ENCODE measurements at places on chromosomes 12 and 14.

- DNase-seq, result no peak
Measured at GRCh38 chr12:123882161-123882705, 90.4 kb downstream of the CCDC92 start.

GRCh38 chr12:56029666-56030293 lies 8.9 kb downstream of the IKZF4 start:
- DNase-seq, result no peak

DNA sequence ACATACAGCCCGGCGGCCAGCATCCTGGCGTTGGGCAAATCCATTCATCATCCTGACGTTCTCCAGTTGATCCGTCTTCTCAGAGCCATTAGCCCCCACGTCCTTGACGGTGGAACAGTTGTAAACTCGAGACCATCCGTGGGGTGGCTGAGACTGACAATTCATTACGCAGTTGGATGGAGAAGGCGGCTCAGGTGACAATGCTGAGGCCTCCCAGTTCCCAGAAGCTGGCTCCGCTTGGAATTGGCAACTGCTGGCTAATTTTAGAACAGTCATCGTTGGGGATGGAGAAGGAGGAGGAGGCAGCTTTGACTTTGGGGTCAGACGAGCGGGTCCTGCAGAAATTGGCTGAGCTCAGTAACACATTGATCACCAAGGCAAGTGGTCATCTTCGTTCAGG lies 186.5 kb downstream of the PHETA1 start:
- DNase-seq, result no peak

DNA sequence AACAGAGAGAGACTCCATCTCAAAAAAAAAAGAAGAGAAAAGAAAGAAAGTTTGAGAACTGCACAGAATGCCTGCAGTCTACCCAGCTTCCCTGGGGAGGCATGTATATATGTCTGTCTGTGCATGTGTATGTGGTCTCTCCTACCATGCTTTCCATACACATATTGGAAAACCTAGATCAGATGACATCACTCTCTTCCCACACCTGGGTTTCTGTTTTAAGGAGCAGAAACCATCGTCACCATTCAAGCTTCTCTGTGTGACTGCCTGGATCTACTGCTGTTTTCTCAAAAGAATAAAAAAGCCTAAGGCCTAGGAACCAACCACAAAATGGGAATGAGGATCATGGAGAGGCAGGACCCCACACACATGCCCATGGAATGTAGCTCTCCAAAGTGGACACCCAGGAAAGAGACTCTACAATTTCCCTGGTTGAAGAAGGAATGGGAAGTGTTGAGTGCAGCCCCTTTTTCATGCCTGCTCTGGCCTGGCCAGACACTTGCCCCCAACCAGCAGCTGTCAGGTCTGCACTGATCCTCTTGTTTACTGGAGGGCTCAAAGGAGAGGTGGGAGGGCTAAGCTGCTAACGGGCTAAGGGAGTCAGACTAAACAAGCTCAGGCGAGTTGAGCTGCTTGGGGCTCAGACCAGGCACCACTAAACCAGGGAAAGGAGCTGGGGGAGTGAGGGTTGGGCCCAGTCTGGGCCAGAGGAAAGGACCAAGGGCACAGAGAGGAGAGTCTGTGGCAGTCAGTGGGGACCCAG lies 7.7 kb upstream of the PCK2 start:
- no peak for DNase-seq

- no peak for DNase-seq
Measured at GRCh38 chr14:64238631-64239030, 55.5 kb downstream of the ESR2 start.

- DNase-seq, result no peak
Measured at GRCh38 chr14:102539544-102540314, 30.2 kb upstream of the ANKRD9 start.

DNA sequence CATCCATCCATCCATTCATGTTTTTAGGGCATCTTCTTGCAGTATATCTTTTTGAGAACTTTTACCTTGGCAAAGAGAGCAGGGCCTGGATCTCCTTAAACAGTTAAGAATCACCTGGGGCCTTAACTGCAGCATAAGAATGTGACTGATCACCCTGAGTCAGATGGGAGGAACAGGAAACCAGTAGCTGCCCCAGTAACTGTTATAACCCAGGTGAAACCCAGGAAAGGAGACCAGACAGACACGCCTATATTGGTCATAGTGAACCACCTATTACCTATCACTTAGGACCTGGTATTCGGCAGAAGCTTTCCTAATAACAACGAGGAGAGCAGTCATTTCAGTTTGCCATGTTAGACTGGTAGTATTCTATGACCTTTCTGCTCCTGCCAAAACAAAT lies 43.4 kb upstream of the NR2C1 start:
- no peak for DNase-seq

- DNase-seq, result no peak
Measured at GRCh38 chr12:43104494-43104893, 447.5 kb downstream of the ADAMTS20 start.

DNA sequence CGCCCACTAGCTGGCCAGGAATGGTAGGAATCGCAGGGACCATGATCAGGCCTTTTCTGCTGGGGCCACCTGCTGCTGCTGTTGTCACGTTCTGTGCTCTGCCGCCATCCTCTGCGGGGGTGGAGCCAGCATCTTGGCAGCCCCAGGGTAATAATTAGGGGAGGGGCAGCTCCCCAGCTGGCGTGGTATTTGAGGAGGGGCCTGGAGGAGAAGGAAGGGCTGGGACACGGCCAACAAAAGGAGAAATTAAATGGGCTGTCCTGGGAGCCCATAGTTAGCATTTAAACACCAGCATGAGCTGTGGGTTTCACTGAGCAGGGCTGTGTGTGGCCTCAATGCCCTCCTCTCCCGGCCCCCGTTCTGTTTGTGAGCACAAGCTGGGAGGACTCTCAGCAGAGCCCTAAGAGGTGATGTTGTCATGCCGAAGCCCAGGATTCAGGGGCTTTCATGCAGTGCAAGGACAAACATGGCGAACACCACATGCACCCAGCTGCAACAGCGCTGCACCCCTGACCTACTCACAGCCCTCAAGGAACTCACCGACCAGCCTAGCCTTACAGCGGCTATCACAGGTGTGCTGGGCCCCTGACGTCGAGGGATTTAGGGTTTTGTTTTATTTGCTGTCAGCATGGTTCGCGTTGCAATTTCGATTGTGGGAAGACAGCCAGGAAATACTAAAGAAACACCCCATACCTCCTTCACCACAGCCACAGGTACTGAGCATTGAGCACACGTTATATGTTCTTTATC lies 324.3 kb downstream of the CACNA1C start:
- DNase-seq, result no peak

- no peak for DNase-seq
Measured at GRCh38 chr12:97164936-97165335, 257.9 kb downstream of the NEDD1 start.

All from stimulated activated CD4-positive, alpha-beta T cell treated with anti-CD3 and anti-CD28 coated beads, Interleukin-12 subunit alpha, Interleukin-12 subunit beta, amount 100 ng/mL, for 4 hours (primary cell).